ENCODE measurements at places on chromosomes 5 and 9.

- no peak for DNase-seq
Observed at GRCh38 chr9:21543187-21543586, 61.1 kb upstream of the IFNE start.

- no peak for DNase-seq
Observed at GRCh38 chr5:132601071-132601728, 44.4 kb downstream of the RAD50 start.

- DNase-seq = no peak
Observed at GRCh38 chr9:132293145-132293721, 61.6 kb downstream of the SETX start.

DNA sequence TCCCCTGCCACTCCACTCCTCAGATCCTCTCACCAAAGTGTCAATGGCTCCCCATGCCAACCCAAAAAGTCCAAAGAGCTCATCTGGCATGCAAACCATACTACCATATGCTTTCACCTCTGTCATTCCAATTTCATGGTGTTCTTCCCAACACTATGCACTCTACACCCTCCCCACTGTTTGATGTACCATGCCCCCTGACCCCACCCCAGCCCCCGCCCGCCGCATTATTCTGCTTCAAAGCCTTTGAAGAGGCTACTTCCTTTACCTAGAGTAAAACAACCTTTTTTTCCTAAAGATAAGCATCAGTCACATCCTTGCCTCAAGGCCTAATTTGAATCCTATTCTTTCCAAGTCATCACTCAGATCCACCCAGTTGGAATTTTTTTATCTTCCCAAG lies 226.3 kb downstream of the DEPDC1B start:
- no peak for DNase-seq

- DNase-seq = no peak
Observed at GRCh38 chr5:155772009-155772662, 554.8 kb upstream of the SGCD start.

DNA sequence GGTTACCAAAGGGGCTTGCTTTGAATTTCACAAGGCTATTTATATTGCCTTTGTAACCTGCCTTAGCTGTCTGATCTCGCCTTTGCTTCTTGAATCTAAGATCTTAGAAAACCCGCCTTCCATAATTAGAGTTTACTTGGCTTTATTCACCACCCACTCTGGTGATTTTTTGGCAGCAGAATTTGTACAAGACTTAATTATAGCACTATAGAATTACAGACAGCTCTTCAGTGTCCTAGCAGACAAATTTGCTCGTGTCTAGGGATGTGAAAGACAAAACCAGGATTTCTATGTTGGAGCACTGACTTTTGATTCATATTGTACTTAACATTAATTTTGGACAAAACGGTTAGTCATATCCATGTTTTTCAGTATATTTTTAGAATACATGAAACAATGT lies 306.6 kb downstream of the ADGRV1 start:
- no peak for DNase-seq

- DNase-seq = no peak
Observed at GRCh38 chr9:36436909-36437308, 36.8 kb upstream of the RNF38 start.

GRCh38 chr9:126956917-126957686 lies 42.5 kb downstream of the RALGPS1 start:
- DNase-seq = no peak
